Stimulated activated CD4-positive, alpha-beta T cell treated with anti-CD3 and anti-CD28 coated beads, Interleukin-1b, Interleukin-23, amount 100 ng/mL, for 1 hour (primary cell): ENCODE measurements at places on chromosomes 7 and 10.

DNA sequence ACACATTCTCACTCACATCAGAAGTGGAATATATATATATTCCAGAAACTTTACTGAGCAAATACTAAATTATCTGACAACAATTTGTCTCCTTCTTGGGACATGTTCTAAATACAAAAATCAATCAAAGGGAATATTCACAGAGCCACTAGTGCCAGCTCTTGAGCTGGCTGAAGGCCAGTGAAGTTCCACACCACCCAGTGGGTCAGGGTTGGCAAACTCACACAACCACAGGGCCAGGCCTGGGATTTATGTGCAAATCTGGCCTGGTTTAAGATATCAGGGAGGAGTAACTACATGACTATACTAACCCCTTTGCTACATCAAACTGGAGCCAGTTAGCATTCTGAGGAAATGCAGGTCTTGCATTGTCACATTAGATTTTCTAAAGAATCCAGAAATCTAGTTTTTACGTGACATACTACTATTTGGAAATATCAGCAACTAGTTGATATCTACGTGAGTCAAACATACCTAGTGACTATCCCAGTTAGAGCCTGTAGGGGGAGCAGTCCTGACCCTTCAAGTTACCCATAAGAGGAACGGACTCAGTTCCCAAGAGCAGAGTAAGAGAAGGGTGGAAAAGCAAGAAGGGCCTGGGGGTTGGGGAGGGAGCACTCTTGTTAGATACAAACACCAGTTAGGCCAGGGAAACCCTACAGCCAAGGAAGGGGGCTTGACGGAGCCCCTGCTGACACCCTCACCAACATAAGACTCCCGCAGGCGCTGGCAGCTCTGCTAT is 600.4 kb downstream of the KCNMA1 start:
- DNase-seq, result no peak

DNA sequence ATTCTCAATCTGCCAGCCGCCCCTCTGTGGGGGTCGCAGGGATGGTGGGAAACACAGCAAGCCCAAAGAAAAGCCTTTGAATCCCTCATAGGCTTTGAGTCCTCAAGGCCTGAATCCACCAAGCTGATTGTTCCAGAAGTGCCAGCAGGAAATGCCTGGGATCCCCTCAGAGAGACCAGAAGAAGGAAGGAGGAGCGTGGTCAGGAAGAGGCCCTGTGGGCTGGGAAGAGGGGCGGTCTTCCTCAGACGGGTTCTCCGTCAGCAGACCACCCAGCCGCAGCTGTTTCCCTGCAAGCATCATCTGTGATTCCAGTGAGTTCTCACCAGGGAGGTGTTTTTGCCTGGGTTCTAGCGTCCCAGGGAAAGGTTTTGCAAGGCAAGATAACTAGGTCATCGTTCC is 190.0 kb upstream of the KLF6 start:
- no peak for DNase-seq

- no peak for DNase-seq
Observed at GRCh38 chr7:3754493-3755341, 453.7 kb downstream of the SDK1 start.

GRCh38 chr10:76411729-76412435 is 980.5 kb downstream of the LRMDA start:
- no peak for DNase-seq

- no peak for DNase-seq
Observed at GRCh38 chr7:116588225-116588624, 63.4 kb downstream of the CAV1 start.

DNA sequence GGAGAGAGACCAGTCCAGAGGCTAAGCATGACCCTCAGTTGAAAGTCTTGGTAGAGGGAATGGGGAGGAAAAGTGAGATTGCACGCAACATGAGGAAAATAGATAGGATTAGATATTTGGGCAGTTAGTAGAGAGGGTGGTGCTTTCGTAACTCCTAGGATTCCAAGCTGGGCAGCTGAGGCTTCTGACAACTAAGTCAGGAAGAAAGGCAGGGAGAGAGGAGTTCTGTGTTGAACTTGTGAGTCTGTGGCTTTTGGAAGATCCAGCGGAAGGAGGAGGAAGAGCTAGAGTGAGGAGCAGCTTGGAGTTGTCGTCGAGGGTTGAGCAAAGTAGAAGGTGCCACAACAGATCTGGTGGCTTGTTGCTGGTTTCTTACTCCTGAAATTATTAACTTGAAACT is 21.8 kb downstream of the CUL1 start:
- no peak for DNase-seq
